Smooth muscle cell of the umbilical artery (primary cell): ENCODE measurements at places on chromosomes 4 and X. TPM values are rescaled to one million over a fixed set of nuclear protein-coding genes. Genes with fewer than 3 reads are reported as not detected.

The IL1RAPL1 gene
- total RNA-seq: 0.89 and 9.0 TPM in 2 replicates

The MAGEB17 gene
- not detected in 2 replicates for total RNA-seq

The GRID2 gene
- under 0.01 and 0.32 TPM in 2 replicates for total RNA-seq

The AIMP1 gene
- 27.6 and 36.6 TPM in 2 replicates for total RNA-seq

The CT55 gene
- not detected in 2 replicates for total RNA-seq

The FRMD7 gene
- under 0.01 and 0.05 TPM in 2 replicates for total RNA-seq

The CHRNA9 gene
- not detected in 2 replicates for total RNA-seq

The MAML3 gene
- total RNA-seq: 1.2 TPM in 2 replicates

The IL2RG gene
- total RNA-seq: not detected in 2 replicates

The ARR3 gene
- not detected in 2 replicates for total RNA-seq

The UGT2A1 gene
- not detected in 2 replicates for total RNA-seq

The TSPAN7 gene
- total RNA-seq: not detected in 2 replicates

The NPY5R gene
- not detected in 2 replicates for total RNA-seq

The PWWP3B gene
- total RNA-seq: 2.1 and 2.3 TPM in 2 replicates

The SULT1B1 gene
- 0.59 and 6.0 TPM in 2 replicates for total RNA-seq

The OPN1MW2 gene
- not detected in 2 replicates for total RNA-seq

The BRS3 gene
- not detected in 2 replicates for total RNA-seq

The CT45A3 gene
- total RNA-seq: not detected in 2 replicates

The SSX2 gene
- total RNA-seq: not detected in 2 replicates

The TMEM156 gene
- 2.1 and 6.5 TPM in 2 replicates for total RNA-seq

The ADGRG4 gene
- not detected in 2 replicates for total RNA-seq

The CHRDL1 gene
- total RNA-seq: 0.14 TPM in 1 of 2 replicates, not detected in the other

The ACSL4 gene
- total RNA-seq: 152 and 189 TPM in 2 replicates

The CXCL10 gene
- not detected in 2 replicates for total RNA-seq

The HPGD gene
- total RNA-seq: 0.30 and 0.51 TPM in 2 replicates
